LHCN-M2 (cell line): ENCODE measurements at places on chromosomes 1 and 21.

DNA sequence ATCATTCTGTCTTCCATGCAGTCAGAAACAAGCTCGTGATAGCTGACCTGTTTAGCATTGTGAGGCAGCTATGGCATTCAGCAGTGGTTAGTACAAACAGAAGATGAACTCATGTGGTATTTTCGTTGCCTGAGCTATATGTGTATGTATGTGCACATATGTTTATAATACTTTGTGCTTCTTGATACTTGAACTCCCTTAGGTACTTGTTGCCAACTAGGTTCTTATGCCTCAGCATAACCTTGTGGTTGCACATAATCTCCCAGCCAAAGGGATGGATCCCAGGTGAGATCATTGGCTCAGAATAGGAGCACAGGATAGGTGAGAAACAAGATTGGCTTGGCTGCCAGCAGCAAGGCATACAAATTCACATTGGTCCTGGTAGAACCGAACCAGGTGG, 86.1 kb downstream of the VPS26C start:
- DNase-seq, result no peak

DNA sequence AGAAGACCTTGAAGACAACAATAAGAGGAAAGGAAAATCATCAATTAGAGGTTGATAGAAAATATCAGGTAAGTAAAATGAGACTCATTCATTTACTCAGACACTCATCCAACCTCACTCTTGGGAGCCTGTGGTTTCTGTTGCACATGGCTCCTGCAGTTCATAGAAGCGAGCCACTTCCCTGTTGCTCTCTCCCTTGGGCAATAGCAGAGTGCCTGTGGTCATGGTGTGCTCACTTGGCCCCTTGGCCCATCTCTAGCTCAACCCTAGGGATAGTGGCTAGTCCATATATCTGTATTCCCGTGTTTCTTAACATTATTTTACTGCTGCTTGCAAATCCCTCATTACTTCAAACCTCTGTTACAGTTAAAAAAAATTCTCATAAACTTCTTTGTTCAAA, 368.6 kb downstream of the PTPRC start:
- peak; percentile 45 for DNase-seq

DNA sequence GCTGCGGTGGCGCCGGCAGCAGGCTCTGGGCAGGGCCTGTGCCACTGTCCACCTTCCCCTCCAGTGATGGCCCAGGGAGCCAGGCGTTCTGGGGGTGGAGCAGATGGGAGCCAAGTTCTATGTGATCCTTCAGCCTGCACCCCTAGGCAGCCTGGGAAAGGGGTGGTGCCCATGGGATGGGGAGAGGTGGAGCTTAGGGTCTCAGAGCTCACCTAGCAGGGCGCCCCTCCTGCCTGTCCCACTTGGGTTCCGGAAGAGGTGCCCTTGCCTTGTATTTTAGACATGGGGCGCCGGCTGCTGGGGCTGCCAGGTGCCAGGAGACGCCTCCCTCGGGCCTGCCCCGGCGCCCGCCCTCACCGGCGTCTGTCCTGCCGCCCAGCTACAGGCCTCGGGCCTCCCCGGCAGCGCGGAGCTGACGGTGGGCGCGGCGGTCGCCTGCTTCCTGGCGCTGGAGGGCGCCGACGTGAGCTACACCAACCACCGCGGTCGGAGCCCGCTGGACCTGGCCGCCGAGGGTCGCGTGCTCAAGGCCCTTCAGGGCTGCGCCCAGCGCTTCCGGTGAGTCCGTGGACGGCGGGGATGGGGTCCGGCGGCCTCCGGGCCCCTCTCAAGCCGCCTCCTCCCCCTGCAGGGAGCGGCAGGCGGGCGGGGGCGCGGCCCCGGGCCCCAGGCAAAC, 3.1 kb upstream of the MMP23B start:
- no peak for DNase-seq

DNA sequence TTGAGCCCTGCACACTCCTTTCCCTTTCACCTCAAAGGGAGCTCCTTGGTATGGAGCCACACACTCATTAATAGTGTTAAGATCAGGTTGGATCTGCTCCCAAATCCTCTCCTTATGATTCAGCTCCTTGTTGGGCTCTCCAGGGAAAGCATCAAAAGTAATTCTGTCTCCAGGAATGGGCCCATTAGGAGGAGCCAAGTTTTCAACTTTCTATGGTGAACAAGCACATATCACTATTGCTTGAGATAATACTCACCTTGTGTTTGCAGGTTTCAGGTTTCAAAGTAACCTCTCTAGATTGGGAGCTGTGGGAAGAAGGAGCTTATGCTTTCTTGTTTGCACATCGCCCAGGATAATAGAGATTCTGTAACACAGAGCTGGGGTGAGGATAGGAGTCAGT, 164.8 kb downstream of the TNFSF18 start:
- peak; percentile 51 for DNase-seq

DNA sequence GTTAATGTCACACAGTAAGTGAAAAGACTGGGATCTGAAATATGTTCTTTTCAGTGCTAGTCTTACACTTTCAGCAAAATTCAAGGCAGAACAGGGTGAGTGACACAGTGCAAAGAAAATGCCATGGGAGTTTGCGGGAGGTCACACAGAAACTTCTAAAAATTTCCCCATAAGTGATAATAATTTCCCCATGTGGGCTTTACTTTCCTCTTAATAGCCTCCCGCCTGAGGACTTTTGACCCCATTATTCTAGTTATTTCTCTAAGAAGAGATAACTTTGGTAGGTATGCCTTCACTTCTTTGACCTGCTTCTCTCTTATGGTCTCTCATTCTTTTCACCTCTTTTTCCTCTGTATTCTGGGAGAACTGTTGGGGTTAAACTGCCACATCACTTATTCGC, 8.1 kb upstream of the DNAH14 start:
- no peak for DNase-seq

GRCh38 chr1:235049217-235049616, 79.4 kb downstream of the TOMM20 start:
- DNase-seq, result no peak
